ENCODE measurements at places on chromosomes 12 and 14.

DNA sequence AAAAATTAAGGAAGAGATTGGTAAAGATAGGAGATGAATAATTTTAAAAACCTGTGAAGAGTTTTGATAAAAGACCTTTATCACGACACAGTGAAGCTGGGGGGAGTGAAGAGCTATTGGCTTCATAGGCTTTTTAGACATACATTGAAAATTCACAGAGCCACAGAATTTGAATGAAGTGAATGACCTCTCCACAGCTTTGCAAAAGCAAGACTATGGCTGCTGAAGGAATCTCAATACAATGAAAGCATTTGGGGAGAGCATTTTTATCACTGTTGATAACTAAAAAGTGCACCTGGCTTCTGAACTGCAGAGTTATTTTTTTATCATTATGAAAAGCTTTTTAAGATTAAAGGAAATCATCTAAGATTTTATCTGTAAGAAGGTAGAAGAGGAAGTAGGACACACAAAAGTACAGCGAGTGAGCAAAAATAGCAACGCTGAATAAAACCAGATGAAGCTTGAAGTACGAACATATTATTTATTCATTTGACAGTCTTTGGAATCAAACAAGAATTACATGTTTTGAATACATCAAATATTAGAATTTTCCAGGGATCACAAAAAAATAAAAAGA is 317.5 kb downstream of the KCNC2 start:
- H3K4me1 ChIP-seq = peaks cover 30% of the 10 kb centered on the region
- peaks cover 5% of the 10 kb centered on the region for H3K36me3 ChIP-seq
- no peak overlapping the region for H3K4me3 ChIP-seq
- no peak for DNase-seq
- no peaks in the 10 kb centered on the region for H3K27me3 ChIP-seq

DNA sequence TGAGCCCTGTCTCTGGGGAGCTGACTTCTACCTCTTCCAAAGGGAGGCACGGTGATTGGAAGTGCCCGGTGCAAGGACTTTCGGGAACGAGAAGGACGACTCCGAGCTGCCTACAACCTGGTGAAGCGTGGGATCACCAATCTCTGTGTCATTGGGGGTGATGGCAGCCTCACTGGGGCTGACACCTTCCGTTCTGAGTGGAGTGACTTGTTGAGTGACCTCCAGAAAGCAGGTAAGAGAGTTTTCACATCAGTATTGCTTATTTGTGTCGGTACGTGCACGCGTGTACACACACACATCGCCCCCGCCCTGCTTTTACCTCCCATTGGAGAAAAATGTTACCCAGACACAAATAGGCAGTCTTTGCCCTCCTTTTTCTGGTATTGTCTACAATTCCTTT is 13.7 kb downstream of the PFKM start:
- H3K27ac ChIP-seq = no peak overlapping the region
- no peak overlapping the region for H3K4me3 ChIP-seq
- no peaks in the 10 kb centered on the region for H3K27me3 ChIP-seq
- peaks cover 6% of the 10 kb centered on the region for H3K36me3 ChIP-seq
- no peaks in the 10 kb centered on the region for H3K4me1 ChIP-seq
- no peak for DNase-seq

- no peaks in the 10 kb centered on the region for H3K4me1 ChIP-seq
- peaks cover 10% of the 10 kb centered on the region for H3K27me3 ChIP-seq
- DNase-seq = no peak
- H3K27ac ChIP-seq = no peak overlapping the region
- no peak overlapping the region for H3K4me3 ChIP-seq
- no peaks in the 10 kb centered on the region for H3K36me3 ChIP-seq
Measured at GRCh38 chr12:91513313-91513712, 330.7 kb upstream of the DCN start.

DNA sequence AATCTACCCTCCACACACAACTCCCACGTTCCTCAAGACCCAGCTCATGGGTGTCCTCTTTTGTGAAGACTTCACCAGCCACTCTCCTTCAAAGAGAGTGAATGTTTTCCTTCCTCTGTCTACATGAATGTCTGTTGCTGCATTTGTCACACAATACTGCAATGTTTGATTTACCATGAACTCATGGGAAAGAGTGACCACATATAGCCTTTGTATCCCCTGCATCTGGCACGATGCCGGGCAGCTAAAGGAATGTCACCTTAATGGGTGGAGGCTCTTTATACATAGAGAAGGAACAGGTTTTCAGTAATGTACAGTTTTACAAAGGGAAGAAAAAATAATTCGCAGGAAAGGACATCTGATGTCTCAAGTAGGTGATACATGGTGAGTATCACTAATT is 12.1 kb upstream of the BCDIN3D start:
- H3K4me1 ChIP-seq = peaks cover 5% of the 10 kb centered on the region
- no peak for DNase-seq
- no peak overlapping the region for H3K4me3 ChIP-seq
- H3K36me3 ChIP-seq = no peaks in the 10 kb centered on the region

- H3K4me3 ChIP-seq = no peak overlapping the region
- no peaks in the 10 kb centered on the region for H3K36me3 ChIP-seq
- peaks cover 43% of the 10 kb centered on the region for H3K27me3 ChIP-seq
- H3K4me1 ChIP-seq = no peaks in the 10 kb centered on the region
- no peak for DNase-seq
- no peak overlapping the region for H3K27ac ChIP-seq
Measured at GRCh38 chr12:106096376-106096775, 42.4 kb downstream of the NUAK1 start.

GRCh38 chr12:93663006-93663728 is 14.0 kb upstream of the CRADD start:
- no peak overlapping the region for H3K4me3 ChIP-seq
- DNase-seq = no peak
- no peaks in the 10 kb centered on the region for H3K36me3 ChIP-seq
- H3K4me1 ChIP-seq = no peaks in the 10 kb centered on the region
- no peaks in the 10 kb centered on the region for H3K27me3 ChIP-seq

GRCh38 chr14:34502001-34502400 is 37.5 kb downstream of the EAPP start:
- H3K4me3 ChIP-seq = no peak overlapping the region
- no peaks in the 10 kb centered on the region for H3K4me1 ChIP-seq
- H3K36me3 ChIP-seq = no peaks in the 10 kb centered on the region
- DNase-seq = no peak
- no peaks in the 10 kb centered on the region for H3K27me3 ChIP-seq

DNA sequence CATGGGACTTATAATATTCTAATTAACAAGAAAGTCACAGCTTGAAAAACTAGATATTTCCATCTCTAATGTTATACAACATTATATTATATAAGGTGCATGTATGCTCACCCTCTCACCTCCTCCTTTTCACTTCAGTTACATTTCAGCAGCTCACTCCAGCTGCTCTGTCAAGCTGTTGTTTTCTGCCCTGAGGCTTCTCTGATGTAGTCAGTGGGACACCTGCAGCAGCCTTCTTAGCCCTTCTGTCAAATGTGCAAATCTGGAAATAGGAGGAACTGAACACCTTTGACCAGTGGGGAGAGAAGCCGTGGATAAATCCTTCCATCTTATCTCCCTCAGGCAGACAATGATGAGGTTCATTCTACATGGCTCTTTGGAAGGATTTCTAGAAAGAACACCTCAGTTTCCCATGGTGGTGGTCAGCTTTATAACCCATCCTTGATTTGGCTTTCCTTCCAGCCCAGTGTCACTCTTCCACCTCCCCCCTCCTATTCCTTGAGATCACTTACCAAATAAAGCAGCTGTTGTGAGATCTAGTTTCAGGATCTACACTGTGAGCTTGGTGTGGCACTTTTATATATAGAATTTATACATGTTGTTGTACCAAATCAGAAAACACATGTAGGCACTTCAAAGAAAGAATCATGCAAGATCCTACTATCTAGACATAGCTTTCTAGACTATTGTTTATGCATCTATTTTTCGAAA is 79.6 kb upstream of the STK38L start:
- no peak overlapping the region for H3K27ac ChIP-seq
- H3K36me3 ChIP-seq = no peaks in the 10 kb centered on the region
- peaks cover 6% of the 10 kb centered on the region for H3K4me1 ChIP-seq
- peaks cover 2% of the 10 kb centered on the region for H3K27me3 ChIP-seq
- no peak for DNase-seq

GRCh38 chr14:75295491-75296345 is 17.1 kb downstream of the FOS start:
- peak; percentile 82 for DNase-seq
- peak overlapping the region; percentile 52 for H3K27ac ChIP-seq
- peaks cover 21% of the 10 kb centered on the region for H3K4me1 ChIP-seq
- peak overlapping the region; percentile 76 for H3K4me3 ChIP-seq
- H3K27me3 ChIP-seq = peaks cover 12% of the 10 kb centered on the region

DNA sequence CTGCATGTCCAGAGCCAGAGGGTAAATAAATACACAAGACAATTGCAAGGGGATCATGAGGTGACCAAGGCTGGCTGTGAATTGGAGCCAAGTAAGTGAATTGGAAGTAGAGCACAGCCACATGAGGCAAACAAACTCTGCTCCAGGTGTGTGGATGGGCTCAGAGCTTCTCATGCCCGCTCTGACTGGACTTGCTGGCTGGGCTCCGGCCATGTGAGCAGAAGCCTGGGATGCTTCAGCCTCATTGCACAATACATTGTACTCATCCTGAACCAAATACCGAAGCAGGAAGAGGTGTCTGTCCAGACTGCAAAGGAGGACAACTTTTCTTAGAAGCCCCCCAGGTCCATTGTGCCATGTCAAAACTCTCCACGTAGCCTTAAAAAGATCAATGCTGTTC is 193.0 kb downstream of the TTC8 start:
- no peak for DNase-seq
- H3K4me1 ChIP-seq = peaks cover 2% of the 10 kb centered on the region
- no peaks in the 10 kb centered on the region for H3K36me3 ChIP-seq
- no peak overlapping the region for H3K4me3 ChIP-seq
- H3K27ac ChIP-seq = no peak overlapping the region

GRCh38 chr12:34297126-34297789 is 275.0 kb downstream of the ALG10 start:
- H3K36me3 ChIP-seq = no peaks in the 10 kb centered on the region
- DNase-seq = no peak
- H3K27me3 ChIP-seq = no peaks in the 10 kb centered on the region
- H3K4me1 ChIP-seq = no peaks in the 10 kb centered on the region

DNA sequence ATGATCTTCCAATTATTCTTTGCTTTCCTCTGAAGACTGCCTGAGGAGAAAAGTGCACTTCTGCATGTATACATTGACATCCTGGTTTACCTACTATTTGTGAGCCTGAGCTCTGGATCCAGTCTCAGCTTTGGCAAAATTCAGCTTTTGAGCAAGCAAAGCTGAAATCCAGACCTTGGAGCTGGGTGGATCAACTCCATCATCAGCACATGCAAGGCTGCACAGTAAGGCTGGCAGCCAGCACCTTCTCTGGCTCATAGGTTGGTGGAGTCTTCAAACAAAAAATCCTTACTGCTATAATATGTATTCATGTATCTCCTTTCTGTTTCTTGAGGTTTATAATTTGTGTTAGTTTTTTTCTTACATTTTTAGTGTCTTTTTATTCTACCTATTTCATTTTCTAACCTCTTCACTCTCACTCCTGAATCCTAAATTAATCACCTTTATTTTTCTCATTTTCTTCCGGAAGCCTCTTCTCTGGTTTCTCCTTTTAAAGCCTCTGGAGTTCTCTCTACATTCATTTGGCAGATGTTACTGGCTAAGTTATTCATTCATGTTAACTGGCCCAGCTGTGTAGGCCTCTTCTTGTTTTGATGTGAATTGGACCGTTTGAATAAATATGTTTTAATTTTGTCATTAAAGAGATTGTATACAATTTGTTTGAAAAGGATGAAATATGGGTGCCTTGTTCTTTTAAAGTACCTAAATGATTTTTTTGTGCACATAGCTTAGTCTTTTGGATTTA is 224.8 kb downstream of the DACT1 start:
- no peak for DNase-seq
- H3K27me3 ChIP-seq = peaks cover 2% of the 10 kb centered on the region
- no peak overlapping the region for H3K27ac ChIP-seq

DNA sequence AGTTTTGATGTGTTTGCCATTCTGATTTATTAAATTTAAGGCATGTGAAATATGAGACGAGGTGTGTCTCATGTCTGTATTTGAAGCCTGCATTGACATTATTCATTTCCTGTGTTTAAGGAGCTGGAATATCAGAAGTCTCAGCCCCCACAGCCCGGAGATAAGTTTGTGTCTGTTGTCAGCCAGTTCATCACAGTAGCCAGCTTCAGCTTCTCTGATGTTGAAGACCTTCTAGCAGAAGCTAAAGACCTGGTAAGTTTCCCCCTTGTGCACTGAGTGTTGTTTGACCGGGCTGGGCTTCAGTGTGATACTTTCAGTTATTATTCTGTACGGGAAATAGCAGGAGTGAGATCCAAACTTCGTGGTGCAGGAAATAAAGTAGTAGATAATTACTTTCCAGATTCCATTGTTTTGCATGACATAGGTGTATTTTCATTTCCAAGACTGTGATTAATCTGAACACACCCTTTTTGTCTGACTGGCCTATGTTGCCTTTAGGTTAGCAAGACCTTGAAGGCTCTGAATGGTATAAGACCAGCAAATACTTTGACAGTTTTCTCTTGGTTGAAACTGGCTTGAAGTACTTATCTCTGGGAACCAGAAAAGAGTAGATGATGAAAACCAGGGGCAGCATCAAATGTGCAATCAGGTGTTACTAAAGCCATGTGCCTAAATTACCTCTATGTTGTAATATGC is 101.5 kb downstream of the GPR135 start:
- H3K4me3 ChIP-seq = no peak overlapping the region
- H3K4me1 ChIP-seq = peaks cover 2% of the 10 kb centered on the region
- no peak overlapping the region for H3K27ac ChIP-seq
- DNase-seq = no peak
- no peaks in the 10 kb centered on the region for H3K27me3 ChIP-seq

GRCh38 chr12:25074113-25074512 is 120.8 kb downstream of the DNAI7 start:
- no peak overlapping the region for H3K4me3 ChIP-seq
- H3K27ac ChIP-seq = no peak overlapping the region
- H3K36me3 ChIP-seq = peaks cover 34% of the 10 kb centered on the region
- no peak for DNase-seq
- peaks cover 12% of the 10 kb centered on the region for H3K4me1 ChIP-seq

- H3K4me3 ChIP-seq = no peak overlapping the region
- H3K27me3 ChIP-seq = no peaks in the 10 kb centered on the region
- H3K36me3 ChIP-seq = no peaks in the 10 kb centered on the region
- DNase-seq = no peak
Measured at GRCh38 chr14:57634335-57634734, 140.7 kb upstream of the CCDC198 start.

DNA sequence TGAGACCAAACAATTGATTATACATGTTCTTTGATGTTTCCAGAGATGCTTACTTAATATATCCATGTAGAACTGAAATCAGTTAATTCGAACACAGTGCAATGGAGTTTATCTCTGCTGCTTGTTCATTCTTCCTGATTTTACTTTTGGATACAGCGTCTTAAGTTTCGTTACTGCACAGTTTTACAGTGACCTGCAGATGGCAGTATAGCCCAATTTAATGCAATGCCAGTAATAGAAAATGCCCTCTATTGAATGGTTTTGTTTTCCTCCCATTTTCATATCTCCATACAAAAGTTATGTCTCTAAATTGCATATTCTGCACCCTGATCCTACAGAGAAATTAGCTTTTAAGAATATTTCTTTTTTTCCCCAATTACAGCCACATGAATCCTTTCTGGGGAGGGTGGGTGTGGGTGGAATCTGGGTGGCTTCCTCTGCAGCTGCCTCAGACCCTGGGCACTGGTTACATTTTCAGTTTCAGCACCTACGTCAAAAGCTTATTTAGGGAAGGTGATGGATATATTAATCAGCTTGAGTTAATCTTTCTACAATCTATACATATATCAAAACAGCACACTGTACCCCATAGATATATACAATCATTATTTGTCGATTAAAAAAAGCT is 101.1 kb upstream of the DCD start:
- DNase-seq = peak; percentile 53
- peaks cover 8% of the 10 kb centered on the region for H3K36me3 ChIP-seq
- peak overlapping the region; percentile 67 for H3K27ac ChIP-seq
- peak overlapping the region; percentile 39 for H3K4me3 ChIP-seq
- H3K27me3 ChIP-seq = peaks cover 5% of the 10 kb centered on the region

Measured in activated CD8-positive, alpha-beta memory T cell treated with anti-CD3 and anti-CD28 coated beads, Interleukin-2, amount 10 ng/mL, durations not matched to agents 7 days and 5 days (primary cell).